ENCODE measurements at places on chromosomes 4 and X. TPM values are rescaled to one million over a fixed set of nuclear protein-coding genes. Genes with fewer than 3 reads are reported as not detected.

DNA sequence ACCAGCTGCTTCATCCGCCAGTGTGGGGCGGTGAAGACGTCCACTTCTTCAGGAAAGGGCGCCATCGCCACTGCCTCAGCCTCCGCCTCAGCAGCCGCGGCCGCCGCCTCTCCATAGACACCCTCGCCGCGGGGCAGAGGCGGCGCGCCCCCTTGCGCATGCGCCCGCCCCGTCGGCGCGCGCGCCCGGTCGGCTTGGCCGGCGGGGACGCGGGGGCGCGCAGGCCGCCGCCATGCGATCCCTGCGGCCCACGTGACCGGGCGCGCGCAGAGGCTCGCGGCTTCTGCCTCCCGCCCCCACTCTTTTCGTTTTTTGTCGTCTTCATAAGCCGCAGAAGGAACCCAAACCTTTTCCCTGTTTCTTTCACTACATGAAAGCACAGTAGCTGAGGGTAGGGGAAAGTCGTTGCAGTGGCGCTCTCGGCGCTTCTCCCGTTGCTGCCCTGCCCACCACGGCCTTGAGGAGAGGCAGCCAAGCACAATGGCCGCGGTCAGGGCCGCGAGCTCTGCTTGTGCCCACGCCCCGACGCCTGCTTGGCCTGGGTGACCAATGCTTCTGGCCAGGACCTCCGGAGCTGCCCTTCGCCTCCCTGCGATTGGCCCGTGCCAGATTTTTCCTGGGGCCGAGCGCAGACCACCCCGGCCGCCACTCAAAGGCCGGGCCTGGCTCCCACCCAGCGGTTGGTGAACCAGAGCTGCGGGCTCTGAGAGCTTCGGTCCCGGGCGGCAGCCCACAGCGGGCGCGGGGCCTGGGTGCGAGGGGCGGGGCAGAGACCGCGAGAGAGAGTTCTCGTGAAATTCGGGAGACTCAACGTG, at the start of gene FBXL5:
FBXL5 (minus strand) TSS at position 135 of the 815 bp plus-strand sequence; CDS start at position 65, 70 bp downstream.
- peak; percentile 36 for DNase-seq

DNA sequence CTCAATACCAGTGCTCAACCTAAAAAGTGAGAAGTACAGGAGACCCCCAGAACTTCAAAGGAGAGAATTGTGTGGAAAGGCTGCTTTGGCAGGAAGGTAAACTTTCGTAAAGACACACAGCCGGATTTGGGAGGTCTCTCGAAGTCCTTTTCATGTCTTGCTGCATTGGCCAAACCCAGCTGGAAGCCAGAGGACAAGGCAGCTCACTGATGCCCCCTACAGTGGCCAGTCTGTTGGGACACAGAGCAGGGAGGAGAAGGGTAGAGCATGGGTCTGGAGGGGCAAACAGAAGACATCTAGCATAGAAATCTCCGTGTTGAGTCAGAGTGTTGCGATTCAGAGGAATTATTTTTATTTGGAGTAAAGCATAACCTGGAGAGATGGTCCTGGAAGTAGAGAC, 198.9 kb downstream of the ANK2 start:
- no peak for DNase-seq

NDST4 gene
- not detected for polyA plus RNA-seq

GRCh38 chrX:97609357-97609756, 725.6 kb downstream of the RPA4 start:
- no peak for DNase-seq

FGFR3 gene
- polyA plus RNA-seq: not detected

DNA sequence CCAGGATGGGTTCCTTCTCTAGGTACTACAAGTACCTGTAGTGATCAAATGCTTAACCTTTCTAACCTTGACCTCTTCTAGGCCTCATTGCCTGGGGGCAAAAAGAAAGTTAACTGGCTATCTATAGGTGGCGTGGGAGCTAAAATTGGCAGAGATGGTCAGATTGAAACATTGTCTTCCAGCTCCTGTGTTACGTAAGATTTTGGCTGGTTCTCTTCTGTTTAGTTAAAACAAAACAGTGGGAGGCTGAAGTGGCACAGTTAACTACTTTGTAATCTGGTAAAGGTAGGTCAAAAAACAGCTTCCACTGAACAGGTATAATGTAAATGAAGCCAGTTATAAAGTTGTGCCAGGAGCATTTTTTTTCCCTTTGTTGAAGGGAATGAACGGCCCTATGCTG, 115.2 kb downstream of the MBNL3 start:
- no peak for DNase-seq

- DNase-seq: peak; percentile 13
These were observed at the start of gene HOPX for GRCh38 chr4:56681158-56681852. TSS of gene HOPX (minus strand) at chr4:56681296. CDS start at chr4:56657816, 23,480 bp downstream.

BBS7 gene
- 13.8 TPM for polyA plus RNA-seq

- DNase-seq: no peak
These were observed 159.9 kb downstream of the UNC5C start for GRCh38 chr4:95388911-95389310.

SERPINA7 gene
- polyA plus RNA-seq: not detected

PYURF gene
- 193 TPM for polyA plus RNA-seq

PAGE4 gene
- polyA plus RNA-seq: not detected

DNA sequence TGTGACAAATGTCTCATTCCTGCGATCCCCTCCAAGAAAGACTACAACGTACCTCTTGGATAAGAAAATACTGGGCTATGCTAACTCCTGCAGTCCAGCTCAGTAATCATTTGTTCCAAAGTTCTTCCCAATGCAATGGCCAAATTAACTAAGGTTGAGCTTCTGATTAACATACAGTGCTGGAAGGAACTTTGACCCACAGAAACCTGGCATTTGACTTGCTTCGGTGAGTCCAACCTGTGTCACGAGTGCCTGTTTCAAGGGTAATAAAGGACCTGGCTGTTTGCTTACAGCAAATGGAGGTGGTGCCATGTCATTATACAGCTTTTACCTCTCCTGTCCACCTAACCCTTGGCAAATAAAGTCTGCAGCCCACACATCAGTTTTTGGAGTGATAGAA, 83.2 kb downstream of the RBM47 start:
- no peak for DNase-seq

- no peak for DNase-seq
These were observed 17.1 kb downstream of the MGST2 start for GRCh38 chr4:139682741-139683151.

- DNase-seq: no peak
These were observed 109.8 kb downstream of the NYX start for GRCh38 chrX:41556958-41557357.

BEND2 gene
- not detected for polyA plus RNA-seq

TCP11X1 gene
- not detected for polyA plus RNA-seq

FMR1NB gene
- not detected for polyA plus RNA-seq

DNA sequence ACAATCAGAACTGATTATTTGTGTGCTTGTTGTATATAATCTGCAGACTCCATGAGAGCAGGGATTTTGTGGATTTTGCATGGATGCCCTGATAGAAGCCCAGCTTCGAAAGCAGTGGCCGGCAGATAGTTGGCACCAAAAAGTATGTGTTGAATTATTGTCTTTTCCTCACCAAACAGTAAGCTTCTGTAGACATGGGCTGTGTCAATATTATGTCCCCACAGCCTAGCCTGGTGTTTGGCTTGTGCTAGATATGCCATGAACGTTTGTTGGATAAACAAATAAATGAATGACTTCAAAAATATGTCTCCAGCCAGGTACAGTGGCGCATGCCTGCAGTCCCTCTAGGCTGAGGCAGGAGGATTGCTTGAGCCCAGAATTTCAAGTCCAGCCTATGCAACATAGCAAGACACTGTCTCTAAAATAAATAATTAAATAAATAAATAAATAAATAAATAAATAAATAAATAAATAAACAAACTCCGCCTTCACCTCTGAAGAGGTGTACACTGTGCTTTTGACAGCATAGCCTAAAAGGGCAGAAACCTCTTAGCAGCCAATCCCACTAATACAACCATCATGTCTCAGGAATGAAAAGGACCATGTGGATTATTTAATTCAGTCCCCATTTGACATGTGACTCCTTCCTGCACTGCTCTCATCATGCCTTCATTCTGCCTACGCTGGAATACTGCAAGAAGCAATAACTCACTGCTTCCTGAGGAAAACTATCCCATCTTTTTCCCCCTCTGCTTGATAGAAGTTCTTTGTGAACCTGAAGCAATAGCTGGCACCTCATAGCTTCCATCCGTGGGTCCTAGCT, 335.2 kb downstream of the FBXW7 start:
- DNase-seq: no peak

DNA sequence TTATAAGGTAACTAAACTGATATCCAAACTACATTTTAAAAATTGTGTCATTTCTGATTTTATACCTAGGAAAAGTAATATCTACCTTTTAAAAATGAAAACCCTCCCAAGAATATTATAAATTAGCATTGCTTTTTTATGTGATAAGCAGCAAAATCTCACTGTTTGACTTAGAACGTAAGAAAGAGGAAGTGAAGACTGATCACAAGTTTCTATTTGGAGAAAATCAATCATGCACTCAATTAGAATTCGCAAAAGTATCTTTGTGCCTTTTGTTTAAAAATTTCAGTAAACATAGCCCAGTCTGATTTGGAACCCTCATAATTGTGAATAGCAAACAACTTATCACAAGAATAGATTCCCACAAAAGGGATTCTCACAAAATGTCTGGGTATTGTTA, 142.7 kb downstream of the TENM3 start:
- no peak for DNase-seq

SORCS2 gene
- polyA plus RNA-seq: 0.15 TPM

CRMP1 gene
- polyA plus RNA-seq: 1.3 TPM

SLC38A5 gene
- 81.3 TPM for polyA plus RNA-seq

DNA sequence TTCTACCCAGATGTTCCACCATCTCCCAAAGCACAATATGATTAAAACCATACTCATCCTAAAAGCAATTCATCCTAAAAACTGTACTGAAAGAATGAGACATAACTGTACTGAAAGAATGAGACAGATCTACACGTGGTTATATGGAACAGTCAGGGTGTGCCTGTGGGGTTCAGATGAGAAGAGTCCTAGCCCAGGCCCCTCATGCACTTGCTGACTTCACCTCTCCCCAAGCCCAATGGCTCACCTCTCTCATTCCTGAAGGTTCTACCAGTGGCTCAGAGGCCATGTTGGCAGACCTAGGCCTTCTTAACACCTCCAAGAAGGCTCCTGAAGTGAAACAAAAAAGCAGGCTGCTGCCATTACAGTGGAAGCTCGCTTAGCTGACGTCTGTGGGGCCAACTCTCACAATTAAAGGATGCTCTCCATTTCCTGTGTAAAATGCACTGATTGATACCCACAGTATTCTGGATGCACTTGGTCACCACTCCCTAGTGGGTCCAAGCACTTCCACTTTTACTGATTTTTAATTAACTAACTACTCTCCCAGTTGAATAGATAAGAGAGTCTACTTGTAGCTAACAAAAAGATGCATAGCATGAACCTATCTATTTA, 3.8 kb downstream of the PLAC1 start:
- DNase-seq: no peak

- peak; percentile 38 for DNase-seq
These were observed 26.3 kb downstream of the UTP14A start for GRCh38 chrX:129932016-129932820.

DNA sequence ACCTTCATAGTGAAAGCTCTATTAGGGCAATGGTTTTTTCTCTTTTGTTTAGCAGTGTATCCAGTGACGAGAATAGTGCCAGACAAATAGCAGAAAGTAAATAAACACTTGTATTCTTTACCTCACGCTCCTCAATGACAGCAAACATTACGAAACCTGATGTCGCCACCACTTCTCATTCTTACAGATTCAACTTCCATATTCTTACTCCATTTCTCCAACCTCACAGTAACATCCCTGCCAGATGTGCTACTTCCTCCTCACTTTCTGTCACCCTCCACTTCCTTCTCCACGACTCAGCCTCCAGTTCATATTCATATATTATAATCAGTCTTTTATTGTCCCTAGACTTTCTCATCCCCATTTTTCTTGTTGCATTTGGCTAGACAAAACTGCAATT, 1956.2 kb upstream of the AGA start:
- no peak for DNase-seq

RASGEF1B gene
- polyA plus RNA-seq: 0.06 TPM

DNA sequence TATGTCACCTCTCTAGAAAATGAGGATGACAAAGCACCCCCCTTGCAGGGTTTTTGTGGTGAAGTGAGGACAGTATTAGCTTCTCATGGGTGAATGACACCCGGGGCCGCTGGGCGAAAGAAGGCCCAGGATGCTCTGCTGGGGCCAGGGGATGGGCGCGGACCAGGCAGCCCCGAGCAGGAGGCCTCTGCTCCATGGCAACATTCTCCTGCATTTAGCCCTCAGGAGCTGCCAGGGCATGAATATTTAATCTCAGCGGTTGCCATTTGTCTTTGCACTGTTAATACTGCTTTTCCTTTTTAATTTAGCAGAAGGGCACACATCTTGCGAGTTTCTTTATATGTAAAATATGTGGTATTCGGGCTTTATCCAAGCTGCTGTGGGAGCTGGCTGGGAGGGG, 30.3 kb upstream of the PSAPL1 start:
- DNase-seq: no peak

CLGN gene
- polyA plus RNA-seq: 0.84 TPM

GRCh38 chr4:8205241-8205707, 6.2 kb downstream of the SH3TC1 start:
- DNase-seq: no peak

DNA sequence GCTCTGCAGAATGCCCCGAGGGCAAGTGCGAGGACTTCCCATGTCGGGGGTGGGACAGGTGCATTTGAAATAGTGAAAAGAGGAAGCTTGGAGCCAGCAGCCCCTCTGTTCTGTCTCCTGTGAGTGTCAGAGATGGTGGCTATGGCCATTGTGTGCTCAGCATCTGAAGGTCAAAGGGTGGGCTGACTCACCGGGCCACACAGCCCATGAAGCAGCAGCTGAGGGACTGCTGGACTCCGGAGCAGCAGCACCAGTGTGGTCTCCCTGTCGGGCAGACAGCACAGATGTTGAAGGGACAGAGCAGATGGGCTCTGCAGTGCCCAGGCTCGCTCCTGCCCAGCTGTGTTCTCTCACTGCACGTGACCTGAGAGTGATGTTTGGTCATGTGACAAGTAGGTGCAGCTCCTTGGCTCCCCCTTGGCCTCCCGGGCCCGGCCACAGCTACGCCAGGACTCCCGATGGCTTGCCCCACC, 53.5 kb downstream of the TBC1D14 start:
- DNase-seq: no peak

- no peak for DNase-seq
These were observed 10.4 kb downstream of the SMPX start for GRCh38 chrX:21747558-21747957.

CSAG1 gene
- polyA plus RNA-seq: not detected

DNA sequence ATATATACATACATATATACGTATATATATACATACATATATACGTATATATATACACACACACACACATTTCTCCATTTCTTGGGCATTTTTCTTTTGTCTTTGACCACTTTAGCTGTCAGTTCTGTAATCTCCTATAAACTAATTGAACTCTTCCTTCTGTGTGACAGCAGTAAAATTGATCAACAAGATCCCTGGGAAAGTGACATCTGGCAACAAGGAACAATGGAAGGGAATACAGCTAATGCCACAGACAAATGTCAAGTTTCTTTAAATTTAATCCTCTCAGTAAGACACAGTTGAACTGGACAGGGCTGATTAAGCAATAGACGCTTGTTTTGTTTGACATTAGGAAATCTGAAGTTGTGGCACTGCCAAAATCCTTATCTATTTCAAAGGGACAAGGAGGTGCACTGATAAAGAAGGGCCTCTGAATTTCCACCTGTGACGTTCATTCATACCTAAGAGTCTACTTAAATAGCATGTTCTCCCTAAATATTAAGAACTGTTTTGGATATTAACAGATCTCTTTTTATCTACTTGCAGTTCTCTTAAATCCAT, 126.9 kb downstream of the RNF150 start:
- no peak for DNase-seq

- DNase-seq: no peak
These were observed 979.4 kb upstream of the PCDH10 start for GRCh38 chr4:132169660-132170059.

ADGRG4 gene
- polyA plus RNA-seq: not detected

All from GM12878 (cell line).